ENCODE measurements at places on chromosomes 16 and 17.

DNA sequence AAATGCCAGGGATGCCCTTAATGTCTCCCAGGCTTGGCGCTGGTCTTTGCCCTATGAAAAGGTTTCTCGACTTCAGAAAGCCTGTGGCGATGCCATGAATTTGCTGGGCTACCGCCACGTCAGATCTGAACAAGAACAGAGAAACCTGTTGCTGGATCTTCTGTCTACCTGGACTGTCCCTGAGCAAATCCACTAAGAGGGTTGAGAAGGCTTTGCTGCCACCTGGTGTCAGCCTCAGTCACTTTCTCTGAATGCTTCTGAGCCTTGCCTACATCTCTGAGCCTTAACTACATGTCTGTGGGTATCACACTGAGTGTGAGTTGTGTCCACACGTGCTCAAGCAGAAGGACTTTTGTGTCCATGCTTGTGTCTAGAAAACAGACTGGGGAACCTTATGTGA lies 11.4 kb downstream of the CHST4 start:
- DNase-seq: no peak

- DNase-seq: no peak
These were observed 11.0 kb upstream of the NFATC3 start for GRCh38 chr16:68073902-68074760.

DNA sequence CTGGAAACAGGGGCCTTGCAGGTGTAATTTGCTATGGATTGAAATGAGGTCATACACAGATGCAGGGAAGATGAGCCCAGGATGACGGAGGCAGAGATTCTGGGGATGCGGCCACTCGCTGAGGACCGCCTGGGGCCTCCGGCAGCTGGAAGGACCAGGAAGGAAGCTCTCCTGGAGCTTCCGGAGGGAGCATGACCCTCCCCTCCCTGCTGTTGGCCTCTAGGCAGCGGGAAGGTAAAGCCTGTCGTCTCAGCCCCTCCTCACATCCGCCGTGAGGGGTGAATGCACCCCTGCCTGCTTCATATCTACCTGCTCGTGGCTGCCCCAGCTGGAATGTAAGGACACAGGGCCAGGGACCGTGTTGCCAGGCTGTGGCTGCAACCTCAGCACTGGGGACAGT lies 29.1 kb upstream of the ZNF469 start:
- no peak for DNase-seq

GRCh38 chr16:20853981-20854620 lies 46.1 kb downstream of the DCUN1D3 start:
- DNase-seq: no peak

GRCh38 chr17:49434821-49435670 lies 20.4 kb upstream of the PHB1 start:
- no peak for DNase-seq

DNA sequence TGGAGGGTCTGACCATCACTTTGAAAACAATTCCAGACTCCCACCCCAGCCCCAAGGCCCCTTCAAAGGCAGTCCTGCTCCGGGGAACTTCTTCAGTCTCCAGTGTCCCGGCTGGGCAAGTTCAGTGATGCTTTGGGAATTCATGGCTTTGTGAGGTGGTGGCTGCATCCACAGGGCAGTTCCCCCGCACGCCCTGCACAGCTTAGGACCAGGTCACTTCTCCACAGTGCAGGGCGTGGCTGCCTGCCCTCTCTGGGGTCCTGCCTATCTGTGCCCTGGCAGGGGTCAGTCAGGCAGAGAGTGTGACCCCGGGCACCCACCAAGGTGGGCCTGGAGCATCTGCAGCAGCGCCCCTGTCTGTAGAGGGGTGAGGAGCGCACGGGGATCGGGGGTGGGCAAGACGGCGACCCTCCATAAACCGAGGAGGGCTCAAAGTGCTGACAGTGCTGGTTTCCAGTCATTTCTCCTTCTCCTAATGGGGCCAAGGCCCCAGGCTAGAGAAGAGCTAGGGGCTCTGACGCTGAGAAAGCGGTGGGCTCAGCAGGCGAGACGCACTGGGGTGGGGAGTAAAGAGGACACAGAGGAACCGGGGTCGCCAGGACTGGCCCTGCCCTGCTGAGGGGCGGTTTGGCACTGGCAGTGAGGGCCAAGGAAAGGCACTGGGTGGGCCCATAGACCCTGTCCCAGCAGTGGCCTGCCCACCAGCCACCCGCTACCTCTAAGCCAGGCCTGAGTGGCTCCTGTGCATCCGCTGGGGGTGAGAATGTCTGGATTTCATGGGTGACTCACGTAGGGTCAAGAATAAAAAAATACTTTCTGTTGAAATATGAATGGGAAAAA lies 4.2 kb upstream of the ARHGAP27 start:
- DNase-seq: no peak

- DNase-seq: no peak
These were observed 99.0 kb downstream of the OR1D5 start for GRCh38 chr17:2964370-2964769.

GRCh38 chr16:84207879-84208278 lies 16.9 kb downstream of the ADAD2 start:
- DNase-seq: no peak

- DNase-seq: no peak
These were observed 11.6 kb downstream of the AQP8 start for GRCh38 chr16:25228372-25228771.

GRCh38 chr16:67187175-67187890 lies 2.6 kb downstream of the EXOC3L1 start:
- DNase-seq: no peak

GRCh38 chr16:3183445-3184139 lies 4.4 kb upstream of the OR1F1 start:
- DNase-seq: no peak

GRCh38 chr17:41098481-41098880 lies 539 bp upstream of the KRTAP4-8 start:
- DNase-seq: no peak

DNA sequence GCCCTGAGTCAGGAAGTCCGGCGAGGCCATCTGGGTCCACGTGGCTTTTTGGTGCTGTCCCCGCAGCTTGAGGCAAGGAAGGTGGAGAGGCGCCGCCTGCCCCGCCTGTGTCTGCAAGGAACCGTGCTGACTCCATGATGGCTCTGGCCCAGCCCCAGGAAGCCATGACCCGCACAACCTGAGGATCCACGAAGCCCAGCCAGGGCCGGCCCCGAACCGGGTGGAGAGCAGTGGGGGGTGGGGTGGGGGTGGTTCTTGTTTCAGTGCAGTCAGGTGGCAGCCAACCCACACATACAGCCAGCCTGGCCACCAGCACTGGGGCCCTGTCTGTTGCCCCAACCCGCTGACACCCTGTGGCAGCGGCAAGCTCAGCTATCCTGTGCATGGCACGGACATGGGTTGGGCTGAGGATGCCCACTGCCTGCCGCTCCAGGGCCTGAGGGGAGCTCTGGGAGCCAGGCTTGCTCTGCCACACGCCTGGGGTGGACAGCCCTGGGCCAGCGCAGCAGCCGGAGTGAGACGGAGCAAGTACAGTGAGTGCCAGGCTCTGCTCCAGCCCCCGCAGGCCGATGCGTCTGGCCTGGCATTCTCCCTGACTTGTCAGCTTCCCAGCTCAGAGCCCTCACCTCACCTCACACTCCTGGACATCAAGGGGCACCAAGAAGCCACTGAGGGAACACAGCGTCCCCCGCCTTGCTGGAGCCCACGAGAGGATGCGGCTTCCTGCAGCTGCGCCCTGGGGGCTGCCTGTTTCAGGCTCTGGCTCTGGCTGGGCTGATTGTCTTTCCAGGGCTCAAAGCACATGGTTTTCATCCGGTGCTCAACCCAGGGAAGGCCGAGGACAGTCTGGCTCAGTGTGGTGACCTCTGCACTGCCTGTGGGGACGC lies 68.8 kb downstream of the LMF1 start:
- no peak for DNase-seq

- no peak for DNase-seq
These were observed 2.7 kb downstream of the NDUFAF8 start for GRCh38 chr17:81241648-81242420.

DNA sequence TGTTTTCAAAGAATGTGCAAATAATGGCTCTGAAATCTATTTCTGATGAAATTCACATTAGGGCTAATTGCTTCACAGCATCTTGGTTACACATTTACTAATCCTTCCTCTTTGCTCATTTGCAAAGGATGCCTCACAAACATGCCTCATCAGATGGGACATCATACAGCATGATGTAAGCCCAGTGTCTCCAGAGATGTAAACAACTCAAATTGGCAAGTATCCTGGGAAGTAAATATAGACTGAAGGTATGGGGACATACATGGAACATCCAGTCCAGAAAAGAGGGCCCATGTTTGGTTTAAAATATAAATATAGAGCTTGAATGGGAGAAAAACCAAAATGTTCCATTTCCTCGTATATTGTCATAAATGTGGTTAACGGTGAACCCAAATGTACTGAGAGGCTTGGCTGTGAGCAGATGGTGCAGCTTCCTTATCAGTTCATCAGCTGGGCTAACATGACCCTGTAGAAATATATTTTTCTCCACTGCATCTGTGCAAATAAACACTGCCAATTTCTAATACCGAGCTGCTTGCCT lies 142.9 kb upstream of the NUDT7 start:
- no peak for DNase-seq

DNA sequence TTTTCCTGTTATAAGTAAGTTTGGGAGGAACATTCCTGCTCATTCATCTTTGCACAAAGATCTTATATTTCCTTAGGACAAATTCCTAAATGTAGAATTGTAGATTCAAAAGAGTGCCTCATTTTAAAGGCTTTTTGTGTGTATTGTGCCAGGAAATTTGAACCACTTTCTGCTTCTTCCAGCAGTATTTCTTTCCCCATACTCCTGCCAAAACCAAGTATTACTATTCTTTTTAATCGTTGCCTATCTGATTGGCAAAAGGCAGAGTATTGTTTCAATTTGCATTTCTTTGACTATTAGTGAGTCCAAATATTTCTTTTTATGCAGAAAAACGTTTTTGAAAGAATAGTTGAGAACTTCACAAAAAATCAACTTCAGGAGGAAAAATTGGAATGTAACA lies 9.3 kb downstream of the ANKS4B start:
- DNase-seq: no peak

DNA sequence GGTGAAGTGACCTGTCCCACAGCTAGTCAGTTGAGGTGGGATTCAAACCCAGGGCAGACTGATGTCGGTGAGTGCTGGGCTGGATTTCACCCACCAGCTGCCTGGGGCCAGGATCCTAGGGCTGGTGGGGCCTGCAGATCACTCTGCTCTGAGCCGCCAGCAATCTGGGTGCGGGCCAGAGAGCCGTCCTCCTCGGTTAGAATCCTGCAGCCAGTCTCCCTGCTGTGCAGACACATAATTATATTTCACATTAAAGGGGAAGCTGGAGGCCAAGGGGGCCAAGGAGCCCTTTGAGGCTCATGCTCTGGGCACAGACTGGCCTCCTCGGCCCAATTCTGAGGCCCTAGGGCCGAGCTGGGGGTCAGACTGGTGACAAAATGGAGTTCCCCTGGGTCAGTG lies 996 bp upstream of the KCNJ12 start:
- no peak for DNase-seq

DNA sequence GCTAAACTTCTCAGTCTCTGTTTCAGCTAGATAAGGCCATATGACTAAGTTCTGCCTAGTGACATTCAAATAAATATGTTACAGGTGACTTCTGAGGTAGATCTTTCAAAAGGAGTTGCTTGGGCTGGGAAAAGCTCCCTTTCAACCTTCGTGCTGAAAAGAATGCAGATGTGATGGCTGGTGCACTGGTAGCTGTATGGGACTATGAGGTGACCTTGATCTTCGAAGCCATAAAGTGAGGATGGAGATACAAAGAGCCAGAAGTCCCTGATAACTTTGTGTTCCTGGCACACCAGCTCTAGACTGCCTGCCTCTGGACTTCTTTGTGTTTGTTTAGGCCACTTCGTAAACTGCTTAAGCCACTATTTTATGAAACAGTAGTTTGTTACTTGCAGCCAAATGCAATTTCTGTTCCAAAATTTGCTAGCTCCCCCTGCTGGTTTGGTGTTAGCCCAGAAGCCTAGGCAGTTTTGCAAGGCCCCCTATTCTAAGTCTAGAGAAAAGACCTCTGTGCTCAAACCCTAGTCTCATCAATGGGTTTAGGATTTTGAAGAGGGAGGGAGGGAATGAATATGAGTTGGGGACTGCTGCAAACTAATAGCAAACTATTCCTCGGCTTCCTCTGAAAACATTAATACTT lies 23.3 kb upstream of the ERCC4 start:
- DNase-seq: no peak

DNA sequence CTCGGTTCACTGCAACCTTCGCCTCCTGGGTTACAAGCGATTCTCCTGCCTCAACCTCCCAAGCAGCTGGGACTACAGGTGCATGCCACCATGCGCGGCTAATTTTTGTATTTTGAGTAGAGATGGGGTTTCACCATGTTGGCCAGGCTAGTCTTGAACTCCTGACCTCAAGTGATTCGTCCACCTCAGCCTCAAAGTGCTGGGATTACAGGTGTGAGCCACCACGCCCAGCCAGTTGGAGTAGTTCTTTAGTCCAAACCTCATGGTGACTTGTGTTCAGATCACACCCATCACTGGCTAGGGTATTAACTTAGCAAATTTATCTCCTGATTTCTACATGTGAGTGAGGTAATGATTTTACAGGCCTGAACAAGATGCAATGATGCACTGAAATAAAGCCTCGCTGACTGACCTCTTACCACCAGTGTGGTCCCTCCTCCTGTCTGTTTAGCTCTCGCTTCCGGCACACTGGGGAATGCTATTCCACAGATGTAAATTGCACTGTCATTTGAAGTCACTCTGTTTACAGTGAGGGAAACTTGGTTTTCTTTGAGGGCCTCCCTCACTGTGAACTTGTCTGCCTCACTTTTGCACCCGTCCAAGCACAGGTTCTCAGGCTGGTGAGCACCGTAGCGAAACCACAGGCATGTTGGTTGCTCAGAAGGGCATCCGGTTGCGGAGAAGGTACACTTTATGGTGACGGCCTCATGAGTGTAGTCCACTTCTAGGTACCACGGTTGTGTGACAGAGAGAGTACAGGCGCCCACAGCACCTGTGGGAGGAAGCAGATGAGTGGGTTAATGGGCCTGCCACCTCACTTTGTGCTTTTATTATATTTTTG lies 5.5 kb downstream of the IGSF6 start:
- DNase-seq: no peak

DNA sequence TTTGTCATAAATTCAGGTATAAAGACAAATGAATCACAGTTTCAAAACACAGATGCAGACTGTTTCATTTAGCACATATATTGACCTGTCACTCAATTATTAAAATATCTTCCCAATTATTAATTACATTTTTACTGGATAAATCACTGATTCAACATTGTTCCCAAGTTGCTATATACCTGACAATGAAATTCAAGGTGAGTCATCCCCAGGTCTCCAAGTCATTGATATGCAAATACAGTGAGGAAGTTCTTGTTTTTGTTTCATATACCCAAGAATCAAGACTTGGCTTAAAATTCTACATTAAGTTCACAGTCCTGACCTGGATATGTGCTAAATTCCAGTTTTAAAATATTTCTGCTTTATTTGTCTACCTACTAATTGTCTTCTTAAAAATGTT lies 599.3 kb upstream of the PSMD7 start:
- DNase-seq: no peak

DNA sequence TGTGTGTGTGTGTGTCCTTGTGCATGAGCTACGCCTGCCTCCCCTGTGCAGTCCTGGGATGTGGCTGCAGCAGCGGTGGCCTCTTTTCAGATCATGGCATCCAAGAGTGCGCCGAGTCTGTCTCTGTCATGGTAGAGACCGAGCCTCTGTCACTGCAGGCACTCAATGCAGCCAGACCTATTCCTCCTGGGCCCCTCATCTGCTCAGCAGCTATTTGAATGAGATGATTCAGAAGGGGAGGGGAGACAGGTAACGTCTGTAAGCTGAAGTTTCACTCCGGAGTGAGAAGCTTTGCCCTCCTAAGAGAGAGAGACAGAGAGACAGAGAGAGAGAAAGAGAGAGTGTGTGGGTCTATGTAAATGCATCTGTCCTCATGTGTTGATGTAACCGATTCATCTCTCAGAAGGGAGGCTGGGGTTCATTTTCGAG lies 22.5 kb downstream of the STAT5A start:
- DNase-seq: no peak

GRCh38 chr17:55702150-55702549 lies 20.5 kb downstream of the TMEM100 start:
- DNase-seq: no peak
